Activated CD8-positive, alpha-beta T cell treated with anti-CD3 and anti-CD28 coated beads, Interleukin-2, amount 10 ng/mL, durations not matched to agents 7 days and 5 days (primary cell): ENCODE measurements at places on chromosomes 3 and 15. TPM values are rescaled to one million over a fixed set of nuclear protein-coding genes. Genes with fewer than 3 reads are reported as not detected.
A peak's percentile ranks its signal among the peaks of the same experiment; 100 is the strongest.

- H3K4me3 ChIP-seq = no peak overlapping the region
- DNase-seq = no peak
- no peaks in the 10 kb centered on the region for H3K36me3 ChIP-seq
- H3K27me3 ChIP-seq = no peaks in the 10 kb centered on the region
- H3K4me1 ChIP-seq = no peaks in the 10 kb centered on the region
Observed at GRCh38 chr3:154987846-154988245, 92.3 kb upstream of the MME start.

DNA sequence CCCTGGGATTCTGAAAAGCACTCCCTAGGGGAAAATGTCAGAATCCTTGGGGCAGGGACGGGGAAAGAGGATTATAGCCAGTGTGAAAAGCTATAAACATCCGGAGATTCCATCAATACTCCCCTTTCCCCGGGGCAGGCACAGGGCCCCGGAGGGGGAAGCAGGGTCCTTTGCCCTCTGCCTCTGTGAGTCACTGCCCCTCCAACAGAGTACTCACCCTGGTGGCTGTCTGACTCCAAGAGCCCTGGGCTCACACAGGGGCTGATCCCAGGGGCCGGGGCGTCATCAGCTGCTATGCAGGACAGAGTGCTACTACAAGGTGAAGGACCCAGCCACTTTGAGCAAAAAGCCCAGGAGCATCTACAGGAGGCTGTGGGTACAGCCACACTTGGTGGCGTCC, 133.0 kb upstream of the PRR20G start:
- no peaks in the 10 kb centered on the region for H3K4me1 ChIP-seq
- no peak overlapping the region for H3K4me3 ChIP-seq
- no peak overlapping the region for H3K27ac ChIP-seq
- DNase-seq = no peak
- peaks cover 32% of the 10 kb centered on the region for H3K27me3 ChIP-seq

GRAMD2A gene
- total RNA-seq = 0.10 TPM

GRCh38 chr3:16311960-16312451, 47.0 kb downstream of the OXNAD1 start:
- peak overlapping the region; percentile 90 for H3K27ac ChIP-seq
- peaks cover 94% of the 10 kb centered on the region for H3K4me1 ChIP-seq
- DNase-seq = peak; percentile 76
- H3K36me3 ChIP-seq = peaks cover 90% of the 10 kb centered on the region

DNA sequence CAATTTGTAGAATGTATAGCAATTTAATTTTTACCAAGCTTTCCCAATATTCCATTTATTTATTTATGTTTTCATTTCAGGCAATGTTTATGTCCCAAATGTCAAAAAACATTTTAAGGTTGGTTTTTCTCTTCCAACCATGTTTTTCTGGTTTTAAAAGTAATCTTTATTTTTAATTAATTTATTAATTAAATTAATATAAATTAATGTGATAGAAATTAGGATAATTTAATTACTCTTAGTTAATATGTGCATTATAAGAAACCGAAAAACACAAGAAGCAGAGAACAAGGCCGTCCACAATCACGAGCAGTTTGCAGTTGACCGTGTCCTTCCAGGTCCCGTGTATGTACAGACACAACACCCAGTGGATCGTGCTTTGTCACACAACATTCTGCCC, 34.2 kb downstream of the FBXO45 start:
- no peak overlapping the region for H3K4me3 ChIP-seq
- peaks cover 6% of the 10 kb centered on the region for H3K27me3 ChIP-seq
- DNase-seq = no peak
- H3K27ac ChIP-seq = no peak overlapping the region
- H3K4me1 ChIP-seq = peaks cover 19% of the 10 kb centered on the region
- H3K36me3 ChIP-seq = no peaks in the 10 kb centered on the region

DNA sequence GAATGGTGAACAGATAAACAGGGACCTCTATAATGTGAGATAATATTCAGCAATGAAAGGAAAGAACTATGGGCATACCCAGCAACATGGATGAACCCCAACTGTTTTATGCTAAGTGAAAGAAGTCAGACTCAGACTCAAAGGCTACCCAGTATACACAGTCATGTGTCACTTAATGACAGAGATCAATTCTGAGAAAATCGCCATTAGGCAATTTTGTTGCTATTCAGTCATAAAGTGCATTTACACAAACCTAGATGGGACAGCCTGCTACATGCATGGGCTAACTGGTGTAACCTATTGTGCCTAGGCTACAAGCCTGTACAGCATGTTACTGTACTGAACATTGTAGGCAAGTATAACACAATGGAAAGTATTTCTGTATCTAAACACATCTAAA, 76.5 kb downstream of the B3GNT5 start:
- H3K4me3 ChIP-seq = no peak overlapping the region
- DNase-seq = no peak
- no peaks in the 10 kb centered on the region for H3K27me3 ChIP-seq
- peaks cover 21% of the 10 kb centered on the region for H3K4me1 ChIP-seq

LYZL4 gene
- total RNA-seq = not detected

CCK gene
- total RNA-seq = not detected

DNA sequence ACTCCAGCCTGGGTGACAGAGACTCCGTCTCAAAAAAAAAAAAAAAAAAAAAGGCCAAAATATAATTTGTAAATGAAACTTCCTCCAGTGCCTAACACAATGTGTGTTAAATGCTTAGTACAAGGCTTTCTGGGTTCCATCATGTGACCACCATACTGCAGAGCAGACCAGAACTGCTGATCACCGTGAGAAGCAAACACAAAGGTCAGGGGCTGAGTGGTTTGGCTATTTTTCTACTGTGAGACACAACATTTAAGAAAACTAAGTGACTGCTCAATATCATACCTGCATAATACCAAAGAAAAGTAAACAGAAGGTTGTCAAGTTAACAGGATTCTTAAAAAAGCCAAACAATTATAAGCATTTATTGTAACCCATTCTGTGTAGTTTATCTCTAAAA, 13.2 kb downstream of the ABCC5 start:
- H3K36me3 ChIP-seq = no peaks in the 10 kb centered on the region
- H3K27ac ChIP-seq = no peak overlapping the region
- no peak overlapping the region for H3K4me3 ChIP-seq
- peaks cover 10% of the 10 kb centered on the region for H3K4me1 ChIP-seq

GRCh38 chr3:144754076-144754783, 782.6 kb downstream of the DIPK2A start:
- H3K27ac ChIP-seq = no peak overlapping the region
- DNase-seq = no peak
- H3K4me1 ChIP-seq = no peaks in the 10 kb centered on the region

DNA sequence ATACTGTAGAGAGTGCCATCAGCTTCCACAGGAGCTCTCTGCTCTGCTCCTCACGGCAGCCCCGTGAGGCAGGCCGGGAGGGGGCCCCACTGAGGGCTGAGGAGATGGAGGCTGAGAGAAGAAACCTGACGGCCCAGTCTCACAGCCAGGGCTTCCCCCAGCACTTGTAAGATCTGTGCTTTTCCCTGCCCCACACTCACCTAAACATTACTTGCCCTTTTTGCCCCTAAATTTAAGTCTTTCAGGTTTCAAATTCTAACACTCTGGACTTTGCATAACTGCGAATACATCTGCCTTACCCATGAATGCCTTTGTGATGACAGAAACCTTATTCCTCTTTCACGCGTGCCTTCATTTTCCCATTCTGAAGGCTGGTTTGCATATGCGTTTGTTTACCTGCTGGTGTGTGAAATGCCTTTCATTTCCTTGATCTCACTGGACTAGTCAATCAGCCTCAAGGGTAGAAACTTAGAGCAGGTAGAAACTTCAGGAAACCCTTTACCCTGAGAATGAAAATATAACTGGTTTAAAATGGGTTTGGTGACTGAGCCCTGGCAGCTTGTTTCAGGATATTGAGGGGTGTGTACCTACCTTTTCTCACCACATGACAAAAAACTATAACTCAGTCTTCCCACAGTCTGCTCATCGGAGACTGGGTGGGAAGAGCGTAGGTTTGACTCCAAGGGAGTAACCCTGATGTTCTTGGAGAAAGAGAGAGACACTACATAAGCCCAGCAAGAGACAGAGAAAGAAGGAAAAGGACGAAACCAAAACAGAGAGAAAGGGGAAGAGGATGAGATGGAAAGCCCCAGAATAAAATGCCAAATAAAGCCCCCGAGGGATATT, 20.1 kb downstream of the SLC12A8 start:
- H3K36me3 ChIP-seq = no peaks in the 10 kb centered on the region
- no peak overlapping the region for H3K4me3 ChIP-seq
- peaks cover 29% of the 10 kb centered on the region for H3K27me3 ChIP-seq

DNA sequence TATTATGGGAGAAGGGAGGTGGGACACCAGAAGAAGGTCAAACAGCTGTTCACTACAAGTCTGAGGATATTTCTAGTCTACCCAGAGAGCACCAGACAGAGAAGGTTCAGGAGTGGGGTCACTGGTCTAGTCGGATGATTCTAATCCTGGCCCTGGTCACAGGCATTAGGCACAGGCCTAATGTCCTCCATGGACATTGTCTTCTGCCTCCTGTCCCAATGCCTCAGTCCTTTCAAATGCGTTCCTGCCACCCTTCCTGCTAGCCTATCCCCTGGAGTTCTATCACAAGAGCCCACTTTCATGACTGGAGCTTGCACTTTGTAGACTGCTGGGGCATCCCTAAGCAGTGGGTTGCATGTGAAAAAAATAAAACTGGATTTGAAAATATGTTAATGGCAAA, 83.9 kb upstream of the PFN2 start:
- no peak overlapping the region for H3K27ac ChIP-seq
- H3K36me3 ChIP-seq = no peaks in the 10 kb centered on the region
- H3K4me1 ChIP-seq = no peaks in the 10 kb centered on the region
- no peak overlapping the region for H3K4me3 ChIP-seq
- DNase-seq = no peak

NRROS gene
- total RNA-seq = 37.5 TPM

- H3K4me3 ChIP-seq = no peak overlapping the region
- no peak overlapping the region for H3K27ac ChIP-seq
- H3K4me1 ChIP-seq = no peaks in the 10 kb centered on the region
- no peak for DNase-seq
- no peaks in the 10 kb centered on the region for H3K27me3 ChIP-seq
Observed at GRCh38 chr3:16122661-16123060, 51.8 kb upstream of the GALNT15 start.

TIGIT gene
- 22.1 TPM for total RNA-seq

DNA sequence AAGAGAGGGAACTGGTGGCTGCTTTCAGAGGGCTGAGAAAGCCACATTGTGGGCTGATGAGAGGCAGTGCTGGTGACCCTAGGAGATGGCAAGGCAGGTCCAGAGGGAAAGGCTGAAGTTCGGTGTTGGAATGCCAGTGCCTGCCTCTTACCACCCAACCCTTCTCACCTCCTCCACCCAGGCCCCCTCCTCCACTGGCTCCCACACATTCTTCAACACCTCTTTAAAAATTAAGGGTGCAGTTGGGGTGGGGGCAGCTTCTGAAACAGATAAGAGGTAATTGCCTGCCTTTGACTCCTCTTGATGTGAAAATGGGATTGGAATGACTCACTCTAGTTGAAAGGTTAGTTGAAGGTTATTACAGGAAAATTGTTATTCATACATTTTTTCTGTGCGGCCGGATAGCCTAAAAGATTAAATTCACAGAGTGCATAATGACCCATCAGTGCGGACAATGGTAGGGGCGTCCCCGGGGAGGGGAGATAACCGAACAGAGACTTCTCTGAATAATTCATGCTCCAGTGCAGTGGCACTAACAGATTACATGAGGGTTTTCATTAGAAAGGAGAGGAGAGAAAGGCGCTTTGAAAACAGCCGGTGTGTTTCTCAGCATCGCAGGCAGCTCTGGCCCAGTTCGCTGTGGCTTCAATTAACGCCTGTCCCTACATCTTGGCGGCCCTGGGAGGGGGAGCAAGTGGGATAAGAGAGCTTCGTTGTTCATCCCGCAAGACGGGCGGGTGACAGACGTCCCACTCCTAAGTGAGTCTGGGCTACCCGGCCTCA, 212.4 kb downstream of the TLE3 start:
- DNase-seq = no peak
- H3K4me1 ChIP-seq = peaks cover 3% of the 10 kb centered on the region
- no peak overlapping the region for H3K4me3 ChIP-seq
- H3K36me3 ChIP-seq = no peaks in the 10 kb centered on the region

CLDND1 gene
- 414 TPM for total RNA-seq

PRR20G gene
- not detected for total RNA-seq

DNA sequence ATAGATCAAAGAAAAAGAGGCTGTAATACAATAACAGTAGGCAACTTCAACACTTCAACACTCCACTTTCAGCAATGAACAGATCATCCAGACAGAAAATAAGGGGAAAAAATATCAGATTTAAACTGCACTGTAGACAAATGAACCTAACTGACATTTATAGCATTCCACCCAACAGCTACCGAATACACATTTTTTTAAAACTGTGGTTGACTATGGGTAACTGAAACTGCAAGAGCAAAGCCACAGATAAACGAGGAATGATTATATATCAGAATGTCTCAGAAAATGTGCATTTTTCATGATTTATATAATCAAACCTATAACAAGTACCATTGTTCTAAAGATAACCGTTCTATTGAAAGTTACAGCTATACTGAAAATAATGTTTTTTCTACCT, 514.9 kb upstream of the DPPA4 start:
- peak overlapping the region; percentile 5 for H3K27ac ChIP-seq
- H3K4me3 ChIP-seq = no peak overlapping the region
- peaks cover 6% of the 10 kb centered on the region for H3K4me1 ChIP-seq
- no peak for DNase-seq
- no peaks in the 10 kb centered on the region for H3K27me3 ChIP-seq

GRCh38 chr3:112321867-112322652, 10.9 kb upstream of the CD200 start:
- no peaks in the 10 kb centered on the region for H3K4me1 ChIP-seq
- no peaks in the 10 kb centered on the region for H3K36me3 ChIP-seq
- peaks cover 10% of the 10 kb centered on the region for H3K27me3 ChIP-seq
- no peak overlapping the region for H3K4me3 ChIP-seq

DNA sequence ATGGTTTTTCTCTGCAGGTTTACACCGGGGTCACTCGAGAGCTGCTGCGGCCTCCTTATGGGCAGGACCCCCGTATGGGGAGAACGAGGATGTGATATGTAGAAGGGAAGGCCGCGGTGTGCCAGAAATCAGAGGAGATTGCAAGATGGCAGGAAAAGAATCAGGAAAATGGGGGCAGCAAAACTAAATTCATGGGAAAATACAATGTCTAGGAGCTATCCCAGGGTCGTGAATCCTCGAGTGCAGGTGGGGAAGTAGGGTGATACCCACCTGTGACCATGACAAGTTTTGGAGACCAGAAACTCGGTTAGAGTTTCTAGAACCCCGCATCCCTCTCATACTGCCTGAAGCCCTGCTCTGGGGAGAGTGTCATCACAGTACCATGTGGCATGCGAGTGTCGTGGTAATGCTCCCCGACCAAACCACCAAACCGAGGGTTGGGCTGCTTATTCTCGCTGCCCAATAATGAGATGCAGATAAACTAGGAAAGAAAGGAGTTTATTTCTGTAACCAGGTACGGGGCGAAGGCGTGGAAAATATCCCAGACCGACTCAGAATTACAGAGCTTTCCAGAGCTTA, 781 bp downstream of the TRNT1 start:
- peaks cover 35% of the 10 kb centered on the region for H3K36me3 ChIP-seq
- H3K4me1 ChIP-seq = peaks cover 31% of the 10 kb centered on the region

MOBP gene
- not detected for total RNA-seq

FEZF2 gene
- total RNA-seq = not detected

GRCh38 chr3:125085166-125085565, 29.4 kb upstream of the HEG1 start:
- DNase-seq = no peak
- no peak overlapping the region for H3K27ac ChIP-seq
- peaks cover 13% of the 10 kb centered on the region for H3K27me3 ChIP-seq
- no peaks in the 10 kb centered on the region for H3K36me3 ChIP-seq
- no peak overlapping the region for H3K4me3 ChIP-seq
